ENCODE measurements at places on chromosomes 3 and 15.

DNA sequence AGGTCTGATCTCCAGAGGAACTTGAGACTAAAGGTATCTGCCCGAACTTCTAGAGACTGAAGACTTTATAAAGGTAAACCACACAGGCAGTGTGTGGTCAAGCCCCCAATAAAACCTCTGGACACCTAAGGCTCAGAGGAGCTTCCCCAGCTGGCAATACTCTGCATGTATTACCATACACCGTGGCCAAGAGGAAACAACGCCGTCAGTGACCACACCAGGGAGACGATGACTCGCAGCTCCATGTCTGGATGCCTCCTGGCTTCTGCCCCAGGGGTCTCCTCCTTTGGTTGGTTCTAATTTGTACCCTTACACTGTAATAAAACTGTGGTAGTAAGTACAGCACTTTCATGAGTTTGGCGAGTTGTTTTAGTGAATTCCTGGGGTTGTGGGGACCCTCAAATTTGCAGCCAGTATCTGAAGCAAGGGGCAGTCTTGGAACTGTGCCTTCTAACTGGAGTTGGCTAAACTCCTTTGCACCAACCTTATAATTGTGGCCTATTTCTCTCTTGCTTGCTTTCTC is 32.1 kb upstream of the BCL2L10 start:
- DNase-seq, result no peak

- DNase-seq, result no peak
These were observed 2.2 kb downstream of the ALPK3 start for GRCh38 chr15:84819291-84819768.

GRCh38 chr3:14505001-14505802 is 34.9 kb downstream of the GRIP2 start:
- DNase-seq, result no peak

DNA sequence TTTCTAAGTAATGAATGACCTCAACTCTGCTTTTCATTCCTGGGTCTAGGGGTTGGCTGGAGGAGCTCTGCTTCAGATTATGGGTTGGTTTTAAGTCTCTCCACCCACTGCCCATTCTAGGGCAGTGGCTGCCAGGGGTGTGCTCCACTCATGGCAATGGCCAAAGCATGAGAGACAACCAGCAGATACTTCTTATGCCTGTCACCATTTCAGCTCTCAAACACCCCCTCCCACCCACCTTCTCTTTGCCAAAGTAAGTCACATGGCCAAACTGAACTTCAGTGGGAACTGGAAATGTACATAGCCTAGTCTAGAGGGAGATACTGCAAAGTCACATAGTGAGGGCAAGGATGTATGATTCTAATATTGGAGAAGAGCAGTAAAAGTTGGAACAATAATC is 285.3 kb downstream of the RPLP1 start:
- DNase-seq, result no peak

DNA sequence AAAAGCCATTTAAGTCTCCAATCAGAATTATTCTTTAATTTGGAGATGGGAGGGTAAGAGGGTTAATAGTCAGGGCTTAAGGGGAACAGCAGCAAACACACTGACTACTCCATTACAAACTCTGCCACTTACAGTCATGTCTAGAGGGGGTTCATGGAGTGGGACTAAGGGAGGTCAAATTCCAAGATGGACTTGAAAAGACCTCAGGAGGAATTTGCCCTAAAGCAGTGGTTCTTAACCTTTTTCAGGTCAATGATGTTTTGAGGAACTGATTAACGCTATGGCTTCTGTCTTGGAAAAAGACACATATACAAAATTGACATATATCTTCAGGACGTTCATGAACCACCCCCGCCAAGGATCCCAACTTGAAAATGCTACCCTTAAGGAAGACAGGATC is 13.9 kb downstream of the GOLIM4 start:
- DNase-seq, result no peak

- DNase-seq, result no peak
These were observed 69.4 kb upstream of the PLXNA1 start for GRCh38 chr3:126913524-126913923.

DNA sequence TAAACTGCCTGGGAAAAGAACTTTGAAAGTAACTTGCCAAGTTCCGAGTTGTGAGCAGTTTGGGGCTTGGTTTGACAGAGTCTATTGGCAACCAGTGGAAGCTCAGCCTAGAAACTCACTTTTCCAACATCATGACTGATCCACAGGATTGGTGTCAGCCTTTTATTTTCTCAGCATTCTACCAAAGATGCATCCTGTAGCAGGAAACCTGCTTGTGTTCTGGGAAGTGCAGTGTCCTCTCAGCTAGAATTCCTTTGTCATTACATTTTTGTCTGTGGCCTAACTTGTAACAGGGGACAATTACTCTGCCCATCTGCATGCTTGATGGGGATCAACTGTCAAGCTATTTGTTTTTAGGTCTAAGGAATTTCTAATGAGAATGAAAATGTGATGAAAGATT is 116.7 kb upstream of the LMOD3 start:
- no peak for DNase-seq

GRCh38 chr3:125055331-125055912 is 375 bp downstream of the HEG1 start:
- DNase-seq, result no peak

GRCh38 chr3:140223631-140224030 is 288.6 kb downstream of the CLSTN2 start:
- DNase-seq, result no peak

DNA sequence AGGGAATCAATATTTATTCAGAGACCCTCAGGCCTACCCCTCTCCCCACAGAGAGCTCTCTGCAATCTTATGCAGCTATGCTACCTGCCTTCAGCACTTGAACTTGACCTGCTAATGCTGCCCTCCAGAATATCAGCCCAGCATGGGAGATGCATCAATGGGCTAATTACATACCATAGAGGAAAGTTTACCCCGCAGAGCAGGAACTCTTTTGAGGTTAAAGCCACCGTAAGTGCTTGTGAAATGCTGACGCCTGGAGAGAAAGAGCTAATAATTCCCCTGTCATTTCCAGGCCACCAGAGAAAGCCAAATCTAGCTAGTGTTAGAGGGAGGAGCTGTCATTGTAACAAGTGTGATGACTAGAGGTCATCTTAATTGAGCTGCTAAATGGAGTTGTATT is 127.5 kb downstream of the CHST2 start:
- no peak for DNase-seq

- no peak for DNase-seq
These were observed 161.3 kb downstream of the OCA2 start for GRCh38 chr15:27937851-27938250.

- no peak for DNase-seq
These were observed 16.1 kb downstream of the KLF15 start for GRCh38 chr3:126340943-126341754.

- no peak for DNase-seq
These were observed 191.0 kb downstream of the SATB1 start for GRCh38 chr3:18233987-18234716.

DNA sequence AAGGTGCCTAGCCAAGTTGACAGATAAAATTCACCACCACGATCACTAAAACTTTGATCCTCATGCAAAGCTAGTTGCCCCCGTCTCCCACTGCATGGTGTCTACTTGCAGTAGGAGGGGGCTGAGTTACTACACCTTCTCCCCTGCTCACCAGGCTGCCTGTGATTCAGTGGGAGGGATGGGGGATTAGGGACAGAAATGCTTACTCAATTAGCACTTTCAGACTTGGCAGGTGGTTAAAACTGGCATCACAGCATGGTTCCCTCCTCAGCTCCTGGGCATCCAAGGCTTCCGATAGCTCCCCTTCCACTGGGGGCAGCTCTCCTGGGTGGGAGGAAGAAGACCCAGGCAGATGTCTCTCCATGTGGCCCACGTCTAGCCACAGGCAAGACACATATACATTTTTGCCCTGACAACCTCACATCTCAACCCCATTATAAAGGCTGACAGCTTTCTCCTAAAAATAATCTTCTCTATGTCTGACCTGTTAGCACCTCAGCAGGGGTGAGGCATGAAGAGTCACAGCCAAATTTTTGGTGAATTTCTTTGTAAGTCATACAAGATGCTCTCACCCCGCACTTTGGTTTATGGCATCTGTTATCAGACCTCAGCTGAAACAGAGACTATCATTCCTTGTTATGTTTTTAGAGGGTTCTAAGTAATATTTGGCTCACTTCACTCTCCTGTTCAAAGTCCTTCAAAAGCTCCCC is 369.0 kb downstream of the SV2B start:
- DNase-seq, result no peak

DNA sequence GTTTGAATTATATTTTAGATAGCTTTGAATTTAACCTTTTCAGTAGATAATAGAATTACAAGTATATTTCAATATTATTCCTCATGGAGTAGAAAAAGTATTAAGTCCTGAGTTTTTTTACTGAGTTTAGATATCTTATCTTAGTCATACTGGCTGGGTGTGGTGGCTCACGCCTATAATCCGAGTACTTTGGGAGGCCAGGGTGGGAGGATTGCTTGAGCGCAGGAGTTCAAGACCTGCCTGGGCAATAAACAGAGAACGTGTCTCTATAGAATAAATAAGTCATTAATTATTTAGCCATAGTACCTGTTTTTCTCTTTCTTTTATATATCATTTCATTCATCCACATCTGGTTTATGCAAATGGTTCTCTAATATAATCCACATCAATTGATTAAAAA is 9.9 kb downstream of the RAP2B start:
- no peak for DNase-seq

DNA sequence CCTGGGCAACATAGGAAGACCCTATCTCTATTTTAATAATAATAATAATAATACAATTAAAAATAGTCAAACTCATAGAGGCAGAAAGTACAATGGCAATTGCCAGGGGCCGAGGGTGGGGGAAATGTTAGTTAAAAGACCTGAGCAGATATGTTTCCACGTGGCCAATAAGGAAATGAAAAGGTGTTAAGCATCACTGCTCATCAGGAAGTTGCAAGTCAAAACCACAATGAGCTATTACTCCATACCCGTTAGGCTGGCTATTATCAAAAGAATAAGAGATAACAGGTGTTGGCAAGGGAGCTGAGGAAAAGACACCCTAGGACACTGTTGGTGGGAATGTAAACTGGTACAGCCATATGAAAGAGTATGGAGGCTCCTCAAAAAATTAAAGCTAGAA is 60.4 kb upstream of the PRSS50 start:
- DNase-seq, result no peak

DNA sequence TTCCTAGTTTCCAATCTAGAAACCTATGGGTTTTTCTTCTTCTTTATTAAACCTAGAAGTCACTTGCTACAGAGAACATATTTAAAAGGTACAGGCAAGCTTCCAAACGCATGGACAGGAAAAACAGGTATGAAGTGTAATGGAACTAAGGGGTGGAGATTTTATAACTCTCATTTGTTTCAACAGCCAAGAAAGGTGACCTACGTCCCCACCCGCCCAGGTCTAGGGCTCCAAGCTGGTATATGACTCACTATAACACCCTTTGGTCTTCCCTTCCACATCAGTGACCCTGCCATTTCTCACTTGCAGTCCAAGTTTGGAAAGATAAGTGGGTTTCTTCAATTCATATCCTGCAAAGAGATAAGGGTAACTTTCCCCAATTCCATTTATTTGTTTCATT is 6.0 kb upstream of the LIPH start:
- DNase-seq, result no peak

DNA sequence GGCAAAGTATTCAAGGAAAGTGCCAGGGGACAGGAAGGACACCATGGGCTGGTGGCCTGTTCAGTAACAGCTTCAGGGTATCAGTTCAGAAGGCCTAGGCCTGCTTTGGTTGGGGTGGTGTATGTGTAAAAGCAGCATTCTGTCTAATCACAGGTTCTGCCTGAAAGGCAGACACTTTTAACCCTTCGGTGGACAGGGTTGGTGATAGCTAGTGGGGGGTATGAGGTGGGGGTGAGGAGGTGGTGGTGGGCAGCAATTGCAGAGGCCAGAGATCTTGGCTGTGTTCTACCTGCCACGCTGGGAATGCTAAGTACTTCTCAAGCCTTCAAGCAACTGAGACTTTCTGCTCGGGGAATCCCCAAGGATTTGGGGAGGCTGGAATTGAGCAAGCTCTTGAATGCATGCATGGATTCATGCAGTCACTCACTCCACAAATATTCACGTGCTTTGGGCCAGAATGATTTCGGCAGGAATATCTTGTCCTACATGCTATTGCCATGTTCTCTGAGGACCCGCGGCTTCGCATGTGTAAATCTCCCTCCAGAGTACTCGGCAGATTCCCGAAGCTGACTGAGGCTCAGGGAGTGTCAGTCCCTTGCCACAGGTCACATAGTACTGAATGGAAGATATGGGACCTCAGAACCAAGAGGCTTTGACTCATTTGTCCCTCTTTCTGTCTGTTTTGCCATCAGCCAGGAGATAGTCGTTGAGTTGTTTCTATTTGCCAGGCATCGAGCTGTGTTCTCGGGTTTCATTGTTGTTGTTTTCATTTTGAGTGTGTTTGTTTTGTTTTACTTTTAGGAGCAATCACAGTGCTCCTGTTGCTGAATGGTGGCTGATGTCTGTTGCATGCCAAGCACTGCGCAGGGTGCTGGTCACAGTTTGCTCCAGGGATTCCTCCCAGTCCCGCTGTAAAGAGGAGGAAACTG is 65.5 kb downstream of the SMAD3 start:
- DNase-seq, result no peak

GRCh38 chr3:171385086-171385485 is 75.1 kb downstream of the TNIK start:
- DNase-seq, result no peak

GRCh38 chr15:75058127-75058905 is 34.9 kb downstream of the PPCDC start:
- no peak for DNase-seq

DNA sequence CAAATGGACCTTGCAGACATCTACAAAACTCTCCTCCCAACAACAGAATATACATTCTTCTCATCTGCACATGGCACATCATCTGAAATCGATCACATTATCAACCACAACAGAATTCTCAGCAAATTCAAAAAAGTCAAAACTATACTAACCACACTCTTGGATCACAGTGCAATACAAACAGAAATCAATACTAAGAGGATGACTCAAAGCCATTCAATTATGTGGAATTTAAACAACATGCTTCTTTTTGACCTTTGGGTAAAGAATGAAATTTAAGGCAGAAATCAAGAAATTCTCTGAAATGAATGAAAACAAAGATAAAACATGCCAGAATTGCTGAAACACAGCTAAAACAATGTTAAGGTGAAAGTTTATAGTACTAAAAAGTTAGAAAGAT is 358.1 kb downstream of the NSUN3 start:
- DNase-seq, result no peak

DNA sequence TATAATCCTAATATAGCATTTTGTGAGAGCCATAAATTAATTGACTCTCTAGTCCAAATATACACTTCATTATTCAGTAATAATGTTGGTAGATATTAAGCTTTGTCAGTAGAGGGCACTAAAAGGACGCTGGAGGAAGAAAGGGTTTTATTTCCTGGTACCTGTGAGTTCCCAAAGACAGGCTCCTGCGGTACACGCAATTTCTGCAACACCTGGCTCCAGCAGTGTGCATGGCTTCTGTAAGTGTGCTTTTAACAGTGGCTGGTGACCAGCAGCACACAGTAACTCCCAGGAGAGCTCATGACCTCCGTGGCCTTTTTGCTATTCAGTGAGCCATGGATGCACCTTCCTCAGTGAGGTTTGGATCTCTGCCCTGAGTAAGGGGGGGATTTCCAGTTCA is 338.3 kb upstream of the ZNF385D start:
- DNase-seq, result no peak

- no peak for DNase-seq
These were observed 291.2 kb upstream of the C2CD4B start for GRCh38 chr15:62456011-62456920.

All from amygdala (tissue), 56 donors.